ENCODE measurements at places on chromosomes 11 and 22.

- DNase-seq: no peak
Observed at GRCh38 chr11:115042002-115042401, 363.7 kb downstream of the NXPE2 start.

DNA sequence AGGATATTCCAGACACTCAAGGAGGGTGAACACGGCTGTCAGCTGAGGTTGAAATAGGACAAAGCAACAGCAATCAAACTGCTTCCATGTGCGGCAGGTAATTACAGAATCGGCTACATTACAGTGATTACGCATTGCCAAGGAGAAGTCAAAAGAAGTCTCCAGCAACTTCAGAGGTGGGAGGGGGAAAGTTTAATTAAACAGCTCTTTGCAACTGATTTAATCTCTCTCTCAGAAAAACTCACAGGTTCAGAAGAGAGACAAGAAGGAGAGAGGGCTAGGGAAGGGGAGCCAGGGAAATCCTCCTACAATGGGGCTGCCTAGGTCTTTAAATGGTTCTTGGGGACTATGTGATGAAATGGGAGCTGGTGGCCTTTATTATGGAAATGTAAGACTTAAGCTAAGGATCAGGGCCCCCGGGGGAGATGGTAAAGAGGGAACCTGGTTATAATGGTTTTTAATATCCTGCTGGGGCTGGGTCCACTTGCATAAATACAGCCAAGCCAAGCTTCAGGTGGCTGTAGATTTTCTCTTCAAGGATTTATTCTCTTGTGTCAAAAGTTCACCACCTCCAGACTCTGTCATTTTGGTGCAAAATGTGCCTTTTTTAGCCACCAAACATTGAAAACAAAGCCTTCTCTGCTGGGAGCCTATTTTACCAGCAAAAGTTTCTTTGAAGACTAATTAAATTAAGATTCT is 354.7 kb upstream of the NARS2 start:
- DNase-seq: peak; percentile 73

- peak; percentile 66 for DNase-seq
Observed at GRCh38 chr22:19705181-19705934, 8.9 kb upstream of the SEPTIN5 start.

GRCh38 chr11:1471736-1472135 is 14.8 kb downstream of the MOB2 start:
- DNase-seq: no peak

DNA sequence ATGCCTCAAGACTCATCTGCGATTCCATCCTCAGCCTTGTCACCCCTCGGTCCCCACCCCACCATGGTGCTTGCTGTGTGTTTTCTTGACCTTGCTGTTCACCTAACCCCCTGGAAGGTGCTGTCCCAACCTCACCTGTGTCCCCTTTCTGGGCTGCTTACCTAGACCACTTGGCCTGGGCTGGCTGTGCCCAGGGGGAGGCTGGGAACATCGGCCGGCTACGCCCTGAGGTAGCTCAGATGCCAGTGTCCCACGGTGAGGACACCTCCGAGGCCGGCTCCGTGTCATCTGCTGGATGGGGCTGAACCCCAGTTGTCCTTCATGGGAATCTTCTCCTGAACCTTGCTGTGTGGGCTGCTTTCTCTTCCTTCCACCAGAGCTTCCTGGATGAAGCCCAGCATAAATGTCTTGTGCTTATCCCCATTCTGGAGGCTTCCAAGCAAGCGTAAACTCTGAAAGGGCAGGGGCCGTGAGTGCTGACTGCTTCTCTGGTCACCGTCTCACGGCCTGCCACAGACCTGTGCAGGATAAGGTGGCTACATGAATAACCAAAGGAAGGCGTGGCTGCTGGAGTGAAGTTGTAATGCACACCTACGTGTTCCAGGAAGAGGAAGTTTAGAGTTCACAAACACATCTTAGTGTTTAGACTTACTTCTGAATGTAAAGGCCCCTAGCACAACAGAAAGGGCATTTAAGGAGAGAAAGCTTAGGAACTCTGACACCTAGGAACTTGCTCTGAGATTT is 724.3 kb downstream of the TBC1D22A start:
- no peak for DNase-seq

GRCh38 chr11:83691451-83691950 is 405.3 kb upstream of the CCDC90B start:
- DNase-seq: no peak

DNA sequence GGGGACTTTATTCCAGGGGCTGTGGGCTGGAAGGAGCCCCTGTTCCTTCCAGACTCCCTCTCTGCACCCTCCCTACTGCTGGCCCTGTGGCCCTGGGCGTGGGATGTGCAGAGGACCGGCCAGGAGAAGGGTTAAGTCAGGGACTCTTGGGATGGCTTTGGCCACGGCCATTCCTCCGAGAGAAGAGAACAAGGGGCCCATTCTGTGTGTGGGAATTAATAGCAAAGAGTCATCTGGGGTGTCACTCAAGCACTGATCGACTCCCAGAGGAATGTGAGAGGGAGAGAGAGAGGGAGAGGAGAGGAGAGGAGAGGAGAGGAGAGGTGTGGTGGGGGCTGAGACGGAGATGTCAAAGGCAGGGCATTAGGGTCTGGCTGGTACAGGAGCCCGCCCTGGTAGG is 14.2 kb upstream of the SOX10 start:
- DNase-seq: no peak

GRCh38 chr11:61507962-61508861 is at the start of gene LRRC10B:
LRRC10B (plus strand) TSS chr11:61508749; CDS start chr11:61508999, 250 bp downstream.
- peak; percentile 94 for DNase-seq

DNA sequence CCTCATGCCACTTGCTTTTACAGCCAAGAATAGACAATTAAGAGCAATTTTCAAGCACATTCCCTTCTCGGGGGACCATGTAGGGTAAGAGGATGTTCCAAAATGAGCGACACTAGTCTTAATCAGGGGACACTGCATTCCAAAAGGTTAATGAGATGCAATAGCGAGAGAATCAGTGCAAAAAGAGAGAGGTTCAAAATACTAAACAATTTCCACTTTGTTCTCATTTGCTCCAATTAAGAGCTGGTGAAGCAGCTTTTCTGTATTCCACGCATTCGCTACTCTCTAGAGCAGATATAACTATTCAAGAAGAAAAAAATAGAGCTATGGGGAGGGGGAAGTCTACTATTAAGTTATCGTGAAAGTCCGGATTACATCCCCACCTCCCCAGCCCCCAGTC is 811 bp downstream of the LRRC4C start:
- DNase-seq: no peak

DNA sequence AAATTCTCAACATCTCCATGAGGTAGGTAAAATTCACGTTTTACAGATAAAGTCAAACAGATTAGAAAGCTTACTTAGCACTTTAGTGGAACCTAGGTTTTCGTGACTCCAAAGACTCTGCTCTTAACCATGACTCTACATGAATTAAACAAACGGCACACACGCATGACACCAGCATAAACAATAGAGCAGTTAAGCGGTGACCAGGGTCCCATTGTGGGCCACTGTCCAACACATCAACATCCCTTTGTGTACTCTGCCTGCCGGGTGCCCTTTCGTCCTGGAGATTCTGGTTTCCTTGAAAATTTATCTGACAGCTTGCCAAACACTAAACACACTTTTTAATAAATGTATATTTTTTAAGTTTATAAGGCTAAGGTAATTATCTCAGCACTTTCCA is 941.7 kb downstream of the OPCML start:
- DNase-seq: no peak

DNA sequence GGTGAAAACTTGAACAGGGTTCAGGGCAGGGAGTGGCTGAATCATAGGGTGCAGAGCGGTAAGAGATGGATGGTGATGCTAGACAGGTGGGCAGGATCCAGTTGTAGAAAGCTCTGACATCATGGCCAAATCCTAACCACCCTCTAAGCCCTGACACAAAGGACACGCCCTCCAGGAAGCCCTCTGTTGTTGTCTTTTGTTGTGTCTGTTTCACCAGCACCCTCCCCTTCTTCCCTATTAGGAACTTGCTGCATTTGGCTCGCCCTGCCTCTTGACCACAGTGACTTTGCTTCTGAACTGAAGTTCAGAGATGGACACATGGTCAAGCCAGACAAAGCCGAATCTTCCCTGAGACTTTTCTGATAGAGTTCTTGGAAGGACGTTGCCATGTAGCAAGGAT is 14.2 kb upstream of the APOL6 start:
- DNase-seq: no peak

GRCh38 chr11:111801135-111801534 is 34.9 kb upstream of the PPP2R1B start:
- no peak for DNase-seq

DNA sequence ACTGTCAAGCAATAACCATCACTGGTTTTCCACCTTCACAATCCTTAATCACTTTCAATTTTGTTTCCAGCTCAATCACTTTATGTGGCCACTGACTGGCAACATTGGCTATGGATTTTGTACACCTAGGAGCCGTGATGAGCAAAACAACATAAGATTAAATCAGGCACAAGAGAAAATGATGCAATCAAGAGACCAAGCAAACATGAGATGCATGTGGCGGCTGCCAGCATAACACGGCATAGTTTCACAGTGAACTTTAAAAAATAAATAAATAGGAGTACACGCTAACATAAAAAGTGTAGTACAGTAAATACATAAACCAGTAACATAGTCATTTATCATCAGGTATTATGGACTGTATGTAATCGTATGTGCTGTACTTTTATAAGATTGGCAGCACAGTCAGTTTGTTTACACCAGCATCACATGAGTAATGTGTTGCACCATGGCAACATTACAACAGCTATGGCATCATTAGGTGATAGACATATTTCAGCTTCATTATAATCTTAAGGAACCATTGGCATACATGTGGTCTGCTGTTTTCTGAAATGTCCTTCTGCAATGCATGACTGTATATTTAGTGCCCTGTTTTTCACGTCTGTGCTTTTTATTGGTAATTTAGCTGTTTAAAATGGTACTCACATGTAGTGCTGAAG is 83.3 kb upstream of the PRDM11 start:
- DNase-seq: no peak

DNA sequence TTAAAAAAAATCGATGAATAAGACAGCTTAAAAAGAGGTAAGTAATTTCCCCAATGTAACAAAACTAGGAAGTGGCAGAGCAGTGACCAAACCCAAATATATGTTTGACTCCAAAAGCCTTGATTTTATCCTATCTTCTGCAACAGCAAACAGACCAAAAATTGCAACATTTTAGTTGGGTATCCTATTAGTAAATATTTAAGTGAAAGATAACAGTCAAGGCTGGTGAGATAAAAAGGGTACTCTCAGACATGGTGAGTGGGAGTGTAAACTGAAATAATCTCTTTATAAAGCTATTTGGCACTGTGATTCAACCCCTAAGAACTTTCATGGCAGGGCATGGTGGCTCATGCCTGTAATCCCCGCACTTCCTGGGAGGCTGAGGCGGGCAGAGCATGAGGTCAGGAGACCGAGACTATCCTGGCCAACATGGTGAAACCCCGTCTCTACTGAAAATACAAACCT is 1.9 kb upstream of the RDX start:
- no peak for DNase-seq

DNA sequence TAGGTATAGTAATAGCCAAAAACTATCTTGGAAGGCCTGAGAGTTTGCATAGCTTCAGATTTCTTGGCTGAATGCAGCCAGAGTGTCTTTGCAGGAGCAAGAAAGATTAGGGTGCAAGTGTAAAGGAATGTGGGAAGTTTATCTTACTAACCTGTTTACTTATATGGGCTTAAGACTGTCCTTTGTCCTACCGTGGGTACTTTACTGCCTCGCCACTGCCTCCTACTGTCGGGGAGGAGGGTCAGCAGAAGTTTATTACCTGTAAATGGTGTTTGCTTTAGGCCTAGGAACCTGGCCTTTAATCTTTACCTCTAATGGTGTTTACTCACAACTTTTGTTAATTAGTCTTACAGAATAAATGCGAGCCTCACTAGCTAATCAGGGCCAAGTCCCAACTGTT is 633.8 kb downstream of the DLG2 start:
- no peak for DNase-seq

GRCh38 chr22:47213571-47214230 is 451.3 kb downstream of the TBC1D22A start:
- DNase-seq: peak; percentile 43

DNA sequence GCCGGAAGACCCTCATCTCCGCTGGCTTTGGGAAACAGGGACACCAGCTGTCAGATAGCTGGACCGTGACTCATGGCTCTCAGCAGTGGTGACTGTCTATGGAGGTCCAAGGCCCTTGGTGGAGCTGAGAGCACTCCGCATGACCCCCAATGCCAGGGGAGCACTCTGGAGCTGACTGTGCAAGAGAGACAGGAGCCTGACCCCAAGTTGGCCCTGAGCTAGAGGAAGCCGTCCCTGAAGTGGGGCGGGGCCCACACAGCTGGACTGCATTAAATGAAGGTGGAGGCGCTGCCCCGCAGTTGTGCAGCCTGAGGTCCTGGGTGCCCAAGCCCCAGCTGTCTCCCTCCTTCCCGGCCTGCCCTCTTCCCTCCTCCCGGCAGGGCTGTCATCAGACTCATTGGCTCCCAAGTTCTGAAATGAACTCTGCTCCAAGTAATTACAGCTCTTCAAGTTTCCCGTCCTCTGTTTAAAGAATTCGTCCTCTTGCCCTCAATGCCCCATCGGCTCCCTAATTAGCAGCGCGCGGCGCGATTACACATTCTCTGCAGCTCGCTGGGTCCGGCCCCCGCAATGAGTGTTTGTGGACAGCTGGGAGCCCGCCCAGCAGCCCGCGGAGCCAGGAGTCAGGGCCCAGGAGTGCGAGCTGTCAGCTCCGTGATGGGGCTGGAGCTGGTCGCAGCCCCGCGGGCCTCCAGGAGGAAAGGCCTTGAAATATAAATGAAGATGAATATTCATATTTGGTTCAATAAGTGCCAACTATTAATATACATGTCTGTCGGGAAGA is 93.2 kb upstream of the LMO1 start:
- DNase-seq: no peak

GRCh38 chr11:126884594-126884993 is 116.0 kb downstream of the KIRREL3 start:
- no peak for DNase-seq

DNA sequence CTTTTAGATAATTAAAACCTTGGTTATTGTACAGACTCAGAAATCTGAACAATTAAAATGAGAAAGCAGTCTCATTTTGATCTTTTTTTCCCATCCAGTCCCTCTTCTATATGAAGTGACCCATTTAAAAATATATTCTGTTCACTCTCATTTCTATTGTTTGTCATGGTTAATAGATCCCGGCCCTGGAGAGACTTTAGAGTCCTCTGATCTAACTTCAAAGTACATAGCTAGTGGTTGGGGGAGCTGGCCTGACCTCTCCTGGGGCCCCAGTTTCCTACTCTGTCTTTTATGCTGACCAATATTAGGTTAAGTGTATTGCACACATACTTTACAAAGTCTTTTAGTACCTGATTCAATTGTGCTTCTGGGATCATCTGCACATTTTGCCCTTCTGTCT is 13.5 kb downstream of the MRPL48 start:
- no peak for DNase-seq

DNA sequence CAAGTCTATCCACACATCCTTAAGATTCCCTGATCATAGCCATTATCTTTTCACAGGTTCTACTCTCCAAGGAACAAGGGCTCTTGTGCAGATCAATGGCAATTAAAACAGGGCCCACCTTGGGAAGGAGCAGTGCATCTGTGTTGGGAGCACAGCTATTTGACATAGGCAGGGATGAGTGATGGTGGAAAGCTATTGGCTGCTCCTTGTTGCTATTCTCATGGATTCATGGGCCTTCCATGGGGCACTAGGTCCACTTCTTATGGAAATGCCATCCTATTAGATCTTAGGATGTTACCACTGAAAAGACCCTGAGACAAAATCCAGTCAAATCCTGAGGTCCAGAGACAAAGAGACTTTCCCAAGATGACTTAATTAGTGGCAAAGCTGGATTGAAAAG is 148.6 kb upstream of the MTNR1B start:
- no peak for DNase-seq

Data from ecto neural progenitor cell (in vitro differentiated cells).